Hematopoietic multipotent progenitor cell treated with erythropoietin and hydrocortisone succinate and interleukin-3 and kit ligand, for 6 days (in vitro differentiated cells): ENCODE measurements at places on chromosomes 2 and 18.
A peak's percentile ranks its signal among the peaks of the same experiment; 100 is the strongest.

DNA sequence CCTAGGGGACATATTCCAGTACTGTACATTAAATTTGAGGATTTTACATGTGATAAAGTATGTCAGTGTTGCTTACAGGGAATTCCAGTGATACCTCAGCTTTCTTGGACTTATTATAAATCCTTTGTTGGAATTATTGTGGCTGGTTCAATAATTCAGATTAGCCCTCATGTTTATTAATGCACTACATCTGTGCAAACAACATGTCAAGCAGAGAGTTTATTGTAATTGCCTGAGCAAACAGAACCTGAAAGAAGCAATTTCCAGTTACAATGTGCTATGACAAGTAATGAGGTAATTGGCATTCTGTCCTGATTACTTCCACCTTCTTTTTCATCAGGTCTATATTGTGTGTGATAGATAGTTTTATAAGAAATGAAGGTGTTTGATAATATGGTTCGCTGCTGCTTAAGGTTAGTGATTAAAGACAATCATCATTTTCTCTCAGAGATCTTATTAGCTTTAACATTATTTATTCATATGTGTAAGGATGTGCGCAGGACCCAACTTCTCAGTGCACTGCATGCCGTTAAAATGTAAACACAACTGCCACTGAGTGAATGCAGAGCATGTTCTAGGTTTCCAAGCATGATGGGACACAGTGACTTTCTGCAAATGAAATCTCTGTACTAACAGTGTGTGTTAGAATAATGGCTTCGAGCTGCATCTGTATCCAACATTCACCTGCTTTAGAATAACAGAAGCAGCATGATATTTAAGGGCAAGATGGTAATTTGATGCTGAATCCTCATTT, 973.7 kb upstream of the POU3F3 start:
- DNase-seq, result no peak

DNA sequence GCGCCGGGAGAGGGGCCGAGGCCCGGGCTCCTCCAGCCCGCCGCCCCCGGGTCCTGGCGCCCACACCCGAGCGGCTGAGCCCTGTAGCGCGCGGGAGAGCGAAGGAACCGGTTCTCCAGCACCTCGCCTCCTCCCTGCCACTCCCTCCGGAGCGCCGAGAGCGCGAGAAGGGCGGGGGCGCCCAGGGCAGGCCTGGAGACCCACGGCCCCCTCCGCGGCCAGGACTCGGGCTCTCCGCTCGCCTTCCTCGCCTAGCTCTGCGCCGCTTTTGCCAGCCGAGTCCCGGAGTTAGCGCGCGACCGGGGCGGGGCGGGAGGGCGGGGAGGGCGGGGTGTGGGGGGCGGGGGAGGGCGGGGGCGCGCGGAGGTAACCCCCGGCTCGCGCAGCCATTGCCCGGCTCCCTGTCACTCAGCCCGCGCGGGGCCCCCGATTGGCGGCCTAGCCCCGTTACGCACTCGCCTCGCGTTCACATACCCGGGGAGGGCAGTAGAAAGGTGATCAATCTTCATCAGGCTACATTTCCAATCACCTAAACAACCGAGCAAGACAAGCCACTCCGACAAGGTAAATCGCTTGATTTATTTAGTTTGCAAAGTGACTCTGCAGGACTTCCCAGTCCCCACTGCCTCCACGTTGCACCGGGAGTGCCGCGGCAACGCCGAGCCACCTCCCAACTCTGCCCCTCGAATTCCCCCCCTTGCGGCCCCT, at the start of gene OTX1:
OTX1 (plus strand) TSS at position 497 of the 708 bp plus-strand sequence. CDS start 2,161 bp downstream, outside the sequence.
- DNase-seq, result peak; percentile 71

GRCh38 chr18:49563130-49563540, 1.3 kb downstream of the LIPG start:
- no peak for DNase-seq

GRCh38 chr2:15762449-15762848, 170.8 kb downstream of the DDX1 start:
- no peak for DNase-seq

- no peak for DNase-seq
Observed at GRCh38 chr2:84815146-84815545, 65.7 kb downstream of the TRABD2A start.

DNA sequence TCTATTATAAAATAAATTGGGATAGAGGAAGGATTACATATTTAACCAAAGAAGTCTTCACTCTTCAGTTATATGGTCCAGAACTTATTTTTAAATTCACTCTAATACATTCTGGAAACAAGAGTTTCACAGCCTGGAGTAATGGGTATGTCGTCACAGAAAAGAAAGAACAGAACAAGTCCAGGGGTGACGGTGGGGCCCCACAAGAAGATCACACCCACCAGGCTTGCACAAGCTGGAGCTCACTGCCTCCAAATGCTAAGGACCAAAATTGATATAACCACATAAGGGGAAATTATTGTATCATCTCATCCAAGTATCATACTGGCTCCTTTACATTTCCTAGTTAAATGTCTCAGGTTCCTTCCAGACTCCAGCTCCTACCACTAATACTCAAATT, 11.3 kb downstream of the LRPPRC start:
- DNase-seq, result peak; percentile 33

- DNase-seq, result no peak
Observed at GRCh38 chr2:149098701-149099100, 60.2 kb downstream of the LYPD6B start.

- DNase-seq, result peak; percentile 87
Observed at GRCh38 chr2:162301151-162301804, 17.2 kb downstream of the IFIH1 start.

- DNase-seq, result no peak
Observed at GRCh38 chr2:186717320-186718007, 23.6 kb downstream of the FAM171B start.

DNA sequence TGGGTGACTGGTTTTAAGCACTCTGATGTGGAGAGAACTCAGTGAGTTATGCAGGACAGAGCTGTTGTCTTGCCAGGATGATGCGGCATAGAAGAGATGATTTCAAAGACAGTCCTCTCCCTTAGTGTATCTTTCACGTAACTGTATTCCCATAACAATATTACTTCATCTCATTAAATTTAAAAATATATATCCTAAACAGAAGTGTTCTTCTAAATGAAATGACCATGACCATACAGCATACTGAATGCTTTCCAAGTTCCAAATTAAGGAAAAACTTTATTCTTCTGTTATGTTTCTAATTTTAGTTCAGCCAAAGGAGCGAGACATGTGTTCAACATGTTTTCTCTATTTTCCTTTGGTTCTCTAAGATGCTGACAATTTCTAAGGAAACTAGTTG, 600.1 kb upstream of the FSHR start:
- no peak for DNase-seq

DNA sequence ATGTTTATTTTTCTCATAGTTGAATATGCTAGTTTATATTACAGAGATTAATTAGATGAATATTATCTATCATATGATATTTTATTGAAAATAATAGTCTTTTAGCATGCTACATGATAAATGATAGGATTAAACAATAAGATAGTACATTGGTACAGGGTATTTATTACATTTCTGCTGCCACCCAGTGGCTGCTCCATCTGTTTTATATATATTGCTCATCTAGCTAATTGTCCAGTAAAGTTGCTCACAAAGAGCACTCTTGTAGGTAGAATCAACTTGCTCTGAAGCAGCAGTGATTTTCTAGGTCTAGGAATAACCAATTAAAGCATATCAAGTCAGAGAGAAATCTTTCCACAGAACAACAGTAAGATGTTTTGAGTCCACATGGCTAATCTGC, 183.3 kb downstream of the ASXL3 start:
- peak; percentile 30 for DNase-seq

DNA sequence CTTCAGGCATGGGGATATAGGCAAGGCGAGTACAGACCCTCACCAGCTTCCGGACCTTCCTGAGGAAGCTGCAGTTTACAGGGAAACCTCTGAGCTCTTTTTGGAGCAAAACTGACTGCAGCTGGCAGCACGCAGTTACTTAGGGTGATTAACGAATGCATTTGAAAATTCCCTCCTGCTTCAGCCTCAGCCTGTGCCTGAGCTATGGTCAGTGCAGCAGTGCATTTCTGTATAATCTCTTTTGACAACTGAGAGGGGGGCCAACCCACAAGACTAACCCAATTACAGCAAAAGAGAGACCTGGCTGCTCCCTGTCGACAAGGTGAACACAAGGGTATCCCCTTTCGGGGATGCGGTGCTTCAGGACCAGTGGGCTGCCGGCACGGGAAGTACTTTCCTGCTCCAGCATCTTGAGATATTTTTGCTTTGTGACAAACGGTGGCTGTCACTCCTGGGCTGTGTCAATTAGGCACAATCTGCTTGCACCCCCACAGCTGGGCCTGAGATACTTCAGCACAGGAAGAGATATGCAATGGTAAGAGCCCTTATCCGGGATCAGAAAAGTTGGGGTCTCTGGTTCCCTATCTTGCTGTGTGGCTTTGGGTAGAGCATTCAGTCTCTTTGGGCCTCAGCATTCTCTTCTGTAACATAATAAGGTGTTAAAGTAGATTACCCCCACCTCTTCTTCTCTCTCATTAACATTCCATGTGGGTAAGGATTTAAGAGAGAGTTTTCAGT, 141.0 kb downstream of the TMEM17 start:
- DNase-seq, result peak; percentile 30

- peak; percentile 53 for DNase-seq
Observed at GRCh38 chr2:36951027-36951518, 15.3 kb downstream of the STRN start.

- no peak for DNase-seq
Observed at GRCh38 chr18:50128506-50129271, 66.3 kb downstream of the MYO5B start.

DNA sequence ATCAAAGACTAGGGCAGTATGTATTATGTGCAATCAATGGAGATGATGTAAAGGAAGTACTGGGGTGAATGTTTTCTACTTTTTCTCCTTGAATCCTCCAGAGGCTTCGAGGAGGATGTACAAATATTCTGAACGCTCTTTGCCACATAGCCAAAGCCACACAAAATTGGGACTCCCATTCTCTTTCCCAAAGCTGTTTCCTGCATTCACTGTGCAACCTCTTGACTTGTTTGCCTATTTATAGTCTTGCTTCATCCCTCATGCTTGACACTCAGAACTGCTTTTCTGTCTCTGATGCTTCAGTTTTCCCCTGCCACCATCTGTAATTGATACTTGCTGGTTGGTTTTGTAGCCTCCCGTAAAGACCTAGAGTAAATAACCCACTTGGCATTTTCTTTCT, 208.2 kb upstream of the RBMS1 start:
- DNase-seq, result no peak

DNA sequence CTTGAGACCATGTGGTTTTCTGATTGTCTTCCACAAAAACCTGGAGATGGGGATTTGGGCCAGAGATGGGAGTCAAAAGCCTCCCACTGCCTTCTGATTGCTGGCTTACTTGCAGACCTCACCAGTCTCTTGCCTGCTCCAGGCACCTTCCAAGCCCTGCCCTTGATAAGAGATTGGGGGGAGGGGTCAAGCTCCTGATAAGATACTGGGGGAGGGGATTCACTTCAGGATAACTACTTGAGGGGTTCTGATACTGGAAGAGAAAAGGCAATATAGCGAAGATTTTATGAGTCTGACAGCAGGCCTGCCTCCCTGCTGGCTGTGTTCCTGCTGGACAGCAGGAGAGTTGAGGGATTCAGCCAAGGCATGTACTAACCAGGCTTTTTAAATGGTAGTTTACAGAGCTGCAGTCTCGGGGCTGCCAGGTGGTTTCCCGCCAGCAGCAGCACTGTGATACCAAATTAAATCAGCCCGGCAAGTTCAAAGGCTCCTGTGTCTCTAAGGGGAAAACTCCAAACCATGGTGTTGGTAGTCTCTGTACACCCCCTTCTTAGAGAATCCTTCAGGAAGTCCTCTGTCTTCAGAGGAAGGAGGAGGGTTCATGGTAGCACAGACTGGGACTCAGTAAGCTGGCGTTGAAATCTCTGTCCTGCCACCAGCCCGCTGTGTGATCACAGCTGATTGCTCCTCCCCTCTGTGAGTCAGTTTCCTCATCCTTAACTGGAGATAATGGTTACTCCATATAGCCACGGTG, 58.3 kb downstream of the FBXO36 start:
- peak; percentile 44 for DNase-seq

- DNase-seq, result peak; percentile 83
Observed at GRCh38 chr18:9516437-9517064, 41.2 kb downstream of the RALBP1 start.

DNA sequence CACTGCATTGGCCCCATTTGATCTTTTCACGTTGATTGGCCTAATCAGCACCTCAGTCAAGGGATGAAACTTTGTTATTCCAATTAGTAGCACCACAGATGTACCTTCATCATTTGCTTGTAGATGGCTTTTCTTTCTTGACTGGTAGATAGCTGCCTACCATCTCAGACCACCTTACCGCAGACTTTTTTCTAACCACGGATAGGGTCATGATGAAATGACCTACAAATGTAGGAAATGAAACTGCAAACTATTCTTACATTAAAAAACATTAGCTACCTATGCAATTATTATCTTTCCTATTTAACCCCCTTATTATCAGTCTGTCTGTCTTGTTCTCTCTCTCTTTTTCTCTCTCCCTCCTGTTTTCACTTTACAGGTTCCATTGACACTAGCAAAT, 22.4 kb upstream of the SLC25A52 start:
- no peak for DNase-seq

- DNase-seq, result no peak
Observed at GRCh38 chr2:42361728-42362283, 789 bp upstream of the COX7A2L start.

DNA sequence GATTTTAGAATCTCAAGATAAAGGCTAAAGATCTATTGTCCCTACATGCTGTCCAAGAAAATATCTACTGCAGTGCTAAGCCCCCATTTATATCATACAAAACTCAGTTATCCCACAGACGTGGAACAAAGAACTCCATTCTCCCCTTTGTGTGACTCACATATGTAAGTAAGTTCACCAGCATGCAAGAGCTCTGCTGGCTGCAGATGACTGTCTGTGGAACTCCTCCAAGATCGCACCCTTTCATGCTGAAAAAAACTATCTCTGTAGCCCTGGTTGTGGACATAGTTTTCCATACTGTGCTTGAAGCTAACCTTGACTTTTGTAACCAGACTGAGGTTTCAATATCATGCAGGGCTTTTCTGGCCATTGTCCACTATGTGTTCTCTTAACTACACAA, 207.1 kb downstream of the ZNF521 start:
- DNase-seq, result no peak
